NCI-H69 (cell line): ENCODE measurements at places on chromosomes 6 and 20.

DNA sequence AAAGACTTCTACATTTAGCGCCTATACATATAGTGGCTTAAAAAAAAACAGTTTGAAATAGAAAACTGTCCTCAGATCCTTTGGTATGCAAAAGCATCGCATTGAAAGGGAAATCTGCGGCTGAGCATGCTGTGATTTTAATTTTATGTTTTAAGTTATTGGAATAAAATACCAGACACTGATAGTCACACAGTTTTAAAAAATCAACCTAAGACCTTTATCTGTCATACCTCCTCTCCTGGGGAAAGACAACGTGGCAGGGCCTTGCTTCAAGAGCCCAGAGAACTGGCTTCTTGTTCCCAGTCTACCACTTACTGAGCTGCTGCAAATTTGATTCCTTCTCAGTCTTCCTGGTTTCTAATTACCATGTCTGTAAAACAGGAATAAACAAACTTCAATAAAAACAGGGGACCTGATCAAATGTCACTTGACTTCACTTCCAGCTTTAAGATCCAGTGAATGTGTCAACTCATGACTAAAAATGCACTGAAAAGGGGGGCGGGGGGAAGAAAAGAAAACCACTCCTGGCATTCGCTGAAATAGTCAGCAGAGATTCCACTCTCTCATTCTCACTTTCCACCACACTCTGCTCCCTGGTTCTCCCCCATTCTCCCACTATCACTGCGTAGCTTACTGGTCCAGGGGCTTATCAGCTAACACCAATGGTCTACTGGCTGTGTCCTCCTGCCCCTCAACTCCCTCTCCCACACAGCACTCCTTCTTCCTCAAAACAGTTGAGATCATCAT lies 494.7 kb upstream of the MARCKS start:
- DNase-seq: peak; percentile 7

DNA sequence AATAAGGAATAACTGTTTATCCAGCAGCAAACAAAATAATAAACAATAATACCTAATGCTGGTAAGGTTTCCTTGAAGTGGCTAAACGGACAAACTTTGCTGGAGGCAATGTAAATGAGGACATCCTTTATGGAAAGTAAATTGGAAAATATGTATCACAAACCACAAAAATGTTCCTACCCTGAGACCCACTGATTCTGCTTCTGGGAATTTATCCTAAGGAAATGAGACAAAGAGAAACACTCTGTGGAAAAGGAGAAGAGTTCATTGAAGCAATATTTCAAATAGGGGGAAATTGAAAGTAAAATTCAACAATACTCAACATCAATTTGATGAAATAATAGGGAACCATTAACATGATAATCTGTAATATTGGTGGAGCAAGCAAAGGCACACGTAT lies 37.9 kb downstream of the MAFB start:
- DNase-seq: no peak

DNA sequence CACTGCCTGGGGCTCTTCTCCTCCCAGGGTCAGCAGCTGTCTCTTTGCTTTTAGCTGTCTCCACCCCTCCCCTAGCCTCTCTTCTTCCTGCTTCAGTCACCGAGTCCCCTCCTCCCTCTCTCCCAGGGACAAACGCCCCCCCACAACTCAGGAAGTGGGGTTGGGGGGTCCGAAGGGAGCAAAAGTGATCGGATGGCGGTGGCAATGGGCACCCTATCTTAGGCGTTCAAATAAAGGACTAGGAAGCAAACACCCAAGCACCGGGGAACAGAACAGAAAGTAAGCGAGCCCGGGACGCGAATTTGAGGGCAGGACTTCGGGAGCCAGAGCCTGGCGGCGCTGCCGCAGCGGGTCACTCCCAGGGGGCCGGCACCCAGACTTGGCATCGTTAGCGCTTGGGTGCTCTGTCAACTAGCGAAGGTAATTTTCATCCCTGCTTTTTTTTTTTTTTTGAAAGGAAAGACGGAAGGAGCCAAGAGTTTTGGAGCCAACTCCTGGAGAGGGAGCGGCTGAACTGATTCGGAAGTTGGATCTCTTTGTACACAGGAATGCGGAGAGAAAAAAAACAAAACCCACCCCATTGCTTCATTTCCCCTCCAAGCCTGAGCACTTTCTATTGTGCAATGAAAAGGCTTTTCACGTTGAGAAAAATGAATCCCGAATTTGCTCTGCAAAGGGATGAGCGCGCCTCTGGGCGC lies 815 bp upstream of the ITPR3 start:
- peak; percentile 78 for DNase-seq

- peak; percentile 94 for DNase-seq
Observed at GRCh38 chr20:1875762-1876161, 19.4 kb upstream of the SIRPA start.

DNA sequence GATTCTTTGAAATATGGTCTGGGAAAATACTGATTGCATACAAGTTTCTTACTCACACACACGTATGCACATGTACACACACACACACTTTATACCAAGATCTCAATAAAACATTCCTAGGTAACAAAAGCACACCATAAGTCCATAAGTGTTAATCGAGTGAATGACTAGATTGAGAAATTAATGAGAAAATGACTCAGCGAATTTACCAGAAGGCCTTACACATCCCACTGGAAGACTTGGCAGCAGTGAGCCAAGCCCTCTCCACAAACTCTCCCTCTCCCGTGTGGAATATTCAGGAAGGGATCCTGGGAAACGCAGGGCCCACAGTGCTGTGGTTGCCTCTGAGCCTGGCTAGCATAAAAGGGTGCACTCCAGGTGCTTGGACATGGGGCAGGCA lies 227.2 kb downstream of the LY86 start:
- no peak for DNase-seq

GRCh38 chr6:16301511-16301910 lies 63.1 kb downstream of the GMPR start:
- DNase-seq: no peak

DNA sequence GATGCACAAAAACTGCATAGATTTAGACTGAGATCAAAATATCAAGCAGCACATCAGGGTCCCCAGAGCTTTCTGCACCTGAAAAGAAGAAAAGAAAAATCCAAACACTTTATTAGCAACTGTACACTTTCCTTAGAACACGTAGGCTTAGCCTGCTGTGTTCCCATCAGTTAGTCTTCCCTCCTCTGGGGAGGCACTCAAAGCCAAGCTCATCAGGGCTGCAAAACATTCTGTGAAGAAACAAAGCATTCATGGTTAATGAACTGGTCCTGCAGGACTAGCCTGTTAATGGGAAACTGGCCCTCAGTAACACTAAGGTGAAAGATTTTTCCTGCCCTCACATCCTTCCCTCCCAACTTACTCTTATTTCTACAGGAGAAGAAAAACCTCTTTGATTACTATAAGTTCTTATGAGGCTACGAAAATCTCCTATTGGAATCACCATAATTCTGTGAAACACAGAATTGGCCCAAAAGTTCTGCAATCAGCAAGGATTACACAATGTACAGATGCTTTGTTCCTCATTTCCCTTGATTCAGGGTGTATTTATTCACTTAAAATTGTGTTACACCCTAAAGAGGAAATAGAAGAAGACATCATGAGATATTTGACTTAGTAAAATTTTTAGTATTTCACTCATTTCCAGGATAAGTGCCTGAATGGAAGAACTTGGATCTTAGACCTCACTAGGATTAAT lies 901.0 kb upstream of the MAP3K7 start:
- peak; percentile 8 for DNase-seq

DNA sequence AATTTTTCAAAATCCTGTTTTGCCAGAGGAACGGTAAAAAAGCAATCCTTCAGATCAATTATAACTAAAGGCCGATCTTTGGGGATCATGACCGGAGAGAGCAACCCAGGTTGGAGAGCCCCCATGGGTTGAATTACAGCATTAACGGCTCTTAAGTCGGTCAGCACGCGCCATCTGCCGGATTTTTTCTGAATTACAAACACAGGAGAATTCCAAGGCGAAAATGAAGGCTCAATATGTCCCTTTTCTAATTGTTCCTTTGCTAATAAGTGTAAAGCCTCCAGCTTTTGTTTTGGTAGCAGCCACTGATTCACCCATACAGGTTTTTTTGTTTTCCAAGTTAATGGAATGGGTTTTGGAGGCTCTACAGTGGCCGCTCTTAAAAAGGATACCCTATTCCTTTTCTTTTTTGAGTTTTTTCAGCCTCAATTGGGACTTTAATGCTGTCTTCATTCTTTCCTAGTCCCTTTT lies 16.9 kb upstream of the PTCRA start:
- peak; percentile 92 for DNase-seq

DNA sequence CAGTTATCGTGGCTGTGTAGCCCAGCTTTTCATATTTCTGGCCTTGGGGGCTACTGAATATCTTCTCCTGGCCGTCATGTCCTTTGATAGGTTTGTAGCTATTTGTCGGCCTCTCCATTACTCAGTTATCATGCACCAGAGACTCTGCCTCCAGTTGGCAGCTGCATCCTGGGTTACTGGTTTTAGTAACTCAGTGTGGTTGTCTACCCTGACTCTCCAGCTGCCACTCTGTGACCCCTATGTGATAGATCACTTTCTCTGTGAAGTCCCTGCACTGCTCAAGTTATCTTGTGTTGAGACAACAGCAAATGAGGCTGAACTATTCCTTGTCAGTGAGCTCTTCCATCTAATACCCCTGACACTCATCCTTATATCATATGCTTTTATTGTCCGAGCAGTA lies 475 bp downstream of the OR2B6 start:
- no peak for DNase-seq

DNA sequence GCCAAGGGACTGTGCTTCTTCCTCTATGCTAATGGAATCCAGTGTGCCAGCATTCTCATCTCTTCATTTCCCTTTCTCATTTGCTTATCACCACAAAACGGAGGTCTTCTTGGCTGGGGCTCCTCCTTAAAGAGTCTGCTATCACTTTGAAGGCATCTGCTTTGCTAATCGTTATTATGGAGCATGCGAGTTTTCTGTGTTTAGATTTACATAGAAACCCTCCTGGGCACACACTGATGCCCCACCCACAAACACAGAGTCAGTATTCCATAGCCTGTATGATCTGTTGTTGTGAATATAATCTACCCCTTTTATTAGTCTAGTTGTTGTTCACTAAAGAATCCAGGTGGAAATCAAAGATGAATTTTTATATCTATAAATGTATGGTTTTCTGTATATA lies 83.4 kb upstream of the XRN2 start:
- no peak for DNase-seq

DNA sequence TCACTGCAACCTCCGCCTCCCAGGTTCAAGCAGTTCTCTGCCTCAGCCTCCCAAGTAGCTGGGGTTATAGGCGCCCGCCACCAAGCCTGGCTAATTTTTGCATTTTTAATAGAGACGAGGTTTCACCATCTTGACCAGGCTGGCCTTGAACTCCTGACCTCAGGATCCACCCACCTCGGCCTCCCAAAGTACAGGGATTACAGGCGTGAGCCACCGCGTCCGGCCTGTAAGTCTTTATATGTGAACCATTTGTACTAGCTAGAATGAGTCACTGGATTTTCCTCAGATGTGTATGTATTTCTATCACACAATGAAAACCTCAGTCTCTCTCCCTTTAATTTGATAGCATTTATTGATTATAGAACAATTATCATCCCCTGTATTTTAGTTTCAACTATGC lies 34.0 kb downstream of the ITCH start:
- no peak for DNase-seq

DNA sequence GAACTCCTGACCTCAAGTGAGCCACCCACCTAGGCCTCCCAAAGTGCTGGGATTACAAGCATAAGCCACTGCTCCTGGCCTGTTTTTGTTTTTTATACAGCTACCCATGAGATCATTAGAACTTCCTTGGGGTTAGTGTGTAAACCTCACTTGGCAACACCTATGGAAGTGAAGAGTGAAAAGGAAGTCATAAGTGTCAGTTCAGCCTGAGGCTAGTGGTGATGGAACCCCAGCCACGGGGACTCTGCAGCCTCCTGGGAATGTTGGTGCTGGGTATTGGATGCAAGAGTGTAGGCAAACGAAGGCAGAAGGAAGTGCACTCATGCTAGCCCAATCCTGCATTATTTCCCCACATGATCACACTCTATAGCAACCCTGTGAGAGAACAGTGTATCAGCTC lies 33.6 kb upstream of the FUCA2 start:
- peak; percentile 62 for DNase-seq

GRCh38 chr6:119148825-119149525 lies 70.5 kb upstream of the FAM184A start:
- DNase-seq: peak; percentile 59

- DNase-seq: no peak
Observed at GRCh38 chr6:48747040-48747439, 636.0 kb upstream of the PTCHD4 start.

GRCh38 chr6:23940466-23940865 lies 185.5 kb upstream of the NRSN1 start:
- no peak for DNase-seq
